ENCODE measurements at places on chromosomes 1 and 21. TPM values are rescaled to one million over a fixed set of nuclear protein-coding genes. Genes with fewer than 3 reads are reported as not detected.

DNA sequence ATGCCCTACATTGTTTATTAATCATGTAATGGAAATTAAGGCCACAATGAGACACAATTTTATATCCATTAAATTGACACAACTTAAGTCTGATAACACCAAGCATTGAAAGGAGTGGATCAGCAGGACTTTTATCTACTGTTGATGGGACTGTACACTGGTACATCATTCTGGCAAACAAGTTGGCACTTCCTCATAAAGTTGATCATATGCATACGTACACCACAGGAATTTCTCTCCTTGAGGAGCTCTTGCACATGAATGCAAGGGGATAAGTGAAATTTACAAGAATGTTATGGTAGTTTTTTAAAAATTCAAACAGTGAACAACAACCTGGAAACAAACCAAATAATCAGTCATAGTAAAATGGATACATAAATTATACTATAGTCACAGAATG lies 20.1 kb downstream of the RAVER2 start:
- no peak overlapping the region for H3K4me3 ChIP-seq

GRCh38 chr1:23727362-23727811 lies 15.9 kb upstream of the ELOA start:
- no peak for DNase-seq
- no peaks in the 10 kb centered on the region for H3K27me3 ChIP-seq

- peak overlapping the region; percentile 70 for H3K27ac ChIP-seq
- no peak for DNase-seq
- H3K4me3 ChIP-seq: no peak overlapping the region
- peaks cover 51% of the 10 kb centered on the region for H3K4me1 ChIP-seq
Measured at GRCh38 chr21:34869545-34869944, 179.6 kb downstream of the RUNX1 start.

Gene LEFTY1
- 0.24 TPM for total RNA-seq

DNA sequence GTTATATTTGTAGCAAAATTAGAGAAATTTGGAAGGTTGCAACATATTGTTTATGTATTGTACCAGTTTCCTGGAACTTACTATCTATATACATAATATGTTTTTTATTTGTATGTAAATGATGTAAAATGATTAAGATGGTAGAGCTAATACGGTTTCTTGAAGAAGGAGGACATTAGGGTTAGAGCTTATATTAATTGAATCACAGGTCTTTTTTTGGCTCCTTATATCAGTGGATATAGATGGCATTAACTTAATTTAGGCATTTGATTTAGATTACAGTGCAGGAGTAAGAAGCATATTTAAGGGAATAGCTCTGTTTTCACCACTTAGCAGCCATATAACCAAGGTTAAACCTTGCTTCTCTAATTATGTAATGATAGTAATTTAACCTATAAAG lies 357.7 kb downstream of the USP25 start:
- peaks cover 24% of the 10 kb centered on the region for H3K4me1 ChIP-seq
- H3K4me3 ChIP-seq: no peak overlapping the region
- no peak for DNase-seq
- H3K27me3 ChIP-seq: no peaks in the 10 kb centered on the region
- no peak overlapping the region for H3K27ac ChIP-seq

DNA sequence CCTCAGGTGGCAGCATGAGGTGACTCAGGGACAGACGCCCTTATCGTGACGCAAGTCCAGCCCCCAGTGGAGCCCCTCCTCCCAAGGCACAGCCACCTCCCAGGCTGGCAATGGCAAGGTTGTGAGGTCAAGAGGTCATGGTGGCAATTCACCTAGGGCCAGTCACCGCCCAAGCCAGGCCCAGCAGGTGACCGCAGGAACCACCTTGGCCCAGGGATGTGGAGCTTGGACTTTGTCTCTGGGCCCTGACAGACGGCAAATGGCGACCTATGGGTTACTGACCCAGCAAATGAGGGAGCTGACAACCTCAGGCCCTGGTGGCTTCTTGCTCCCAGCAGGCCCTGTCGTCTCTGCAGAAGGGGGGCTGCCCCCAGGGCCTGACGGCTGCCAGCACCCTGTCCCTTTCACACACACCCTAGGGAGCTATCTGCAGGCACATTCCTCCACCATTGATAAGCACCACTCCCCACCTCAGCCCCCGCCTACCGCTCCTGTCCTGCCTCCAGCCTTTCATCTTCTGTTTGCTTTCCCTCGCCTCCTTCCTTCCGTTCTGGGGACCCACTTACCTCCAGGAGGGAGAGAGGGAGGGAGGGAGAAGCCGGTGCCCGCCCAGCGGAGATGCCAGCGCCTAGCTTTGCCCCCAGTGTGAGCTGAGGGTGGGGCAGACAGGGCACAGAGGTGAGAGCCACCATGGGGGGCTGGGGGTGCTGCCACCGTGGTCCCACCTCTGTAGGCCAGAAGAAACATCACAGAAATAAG lies 12.1 kb downstream of the EPHA2 start:
- peak overlapping the region; percentile 48 for H3K27ac ChIP-seq

Gene KRTAP19-3
- total RNA-seq: not detected

Gene TMEM82
- not detected for total RNA-seq

DNA sequence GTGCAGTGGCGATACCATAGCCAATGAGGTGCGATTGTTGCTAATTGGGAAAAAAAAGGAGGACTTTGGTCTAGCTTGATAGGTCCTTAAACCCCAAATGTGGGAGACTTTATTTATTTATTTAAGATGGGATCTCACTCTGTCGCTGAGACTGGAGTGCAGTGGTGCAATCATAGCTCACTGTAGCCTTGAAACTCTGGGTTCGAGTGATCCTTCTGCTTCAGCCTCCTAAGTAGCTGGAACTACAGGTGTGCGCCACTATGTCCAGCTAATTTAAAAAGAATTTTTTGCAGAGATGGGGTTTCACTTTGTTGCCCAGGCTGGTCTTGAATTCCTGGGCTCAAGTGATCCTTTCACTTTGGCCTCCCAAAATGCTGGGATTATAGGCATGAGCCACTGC lies 24.0 kb upstream of the SRSF10 start:
- H3K27me3 ChIP-seq: peaks cover 10% of the 10 kb centered on the region
- DNase-seq: no peak
- peaks cover 23% of the 10 kb centered on the region for H3K4me1 ChIP-seq
- no peaks in the 10 kb centered on the region for H3K36me3 ChIP-seq
- H3K4me3 ChIP-seq: no peak overlapping the region

Gene ADAM30
- not detected for total RNA-seq

Gene NHLH1
- 0.31 TPM for total RNA-seq

DNA sequence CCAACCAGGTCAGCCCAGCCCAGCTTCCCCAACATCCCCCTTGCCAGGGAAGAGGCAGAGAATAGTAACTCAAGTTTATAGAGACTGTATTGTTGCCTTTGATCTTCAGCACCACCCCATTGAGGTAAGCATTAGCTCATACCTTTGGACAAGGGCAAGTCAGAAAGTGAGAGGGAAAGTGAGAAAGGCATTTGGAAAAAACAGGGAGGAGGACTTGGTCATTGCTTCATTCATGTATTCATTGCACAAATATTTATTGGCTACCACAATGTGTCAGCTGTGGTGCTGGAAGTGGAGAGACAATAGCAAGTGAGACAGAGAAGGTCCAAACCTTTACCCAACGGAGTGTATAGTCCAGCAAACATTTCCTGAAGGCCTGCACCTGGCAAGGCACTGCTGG lies 561.2 kb downstream of the KIF26B start:
- H3K27ac ChIP-seq: no peak overlapping the region
- H3K27me3 ChIP-seq: no peaks in the 10 kb centered on the region
- H3K4me3 ChIP-seq: no peak overlapping the region
- H3K36me3 ChIP-seq: no peaks in the 10 kb centered on the region

Gene ACBD6
- 66.6 TPM for total RNA-seq

Gene DENND1B
- 10.2 TPM for total RNA-seq

Gene SELENOF
- 206 TPM for total RNA-seq

Gene DAB1
- 0.27 TPM for total RNA-seq

Gene SH2D1B
- total RNA-seq: not detected

Gene OLFML2B
- total RNA-seq: 66.7 TPM

GRCh38 chr1:18373882-18374493 lies 106.7 kb upstream of the KLHDC7A start:
- DNase-seq: no peak
- no peaks in the 10 kb centered on the region for H3K36me3 ChIP-seq
- H3K4me3 ChIP-seq: no peak overlapping the region
- no peaks in the 10 kb centered on the region for H3K4me1 ChIP-seq
- H3K27me3 ChIP-seq: no peaks in the 10 kb centered on the region

DNA sequence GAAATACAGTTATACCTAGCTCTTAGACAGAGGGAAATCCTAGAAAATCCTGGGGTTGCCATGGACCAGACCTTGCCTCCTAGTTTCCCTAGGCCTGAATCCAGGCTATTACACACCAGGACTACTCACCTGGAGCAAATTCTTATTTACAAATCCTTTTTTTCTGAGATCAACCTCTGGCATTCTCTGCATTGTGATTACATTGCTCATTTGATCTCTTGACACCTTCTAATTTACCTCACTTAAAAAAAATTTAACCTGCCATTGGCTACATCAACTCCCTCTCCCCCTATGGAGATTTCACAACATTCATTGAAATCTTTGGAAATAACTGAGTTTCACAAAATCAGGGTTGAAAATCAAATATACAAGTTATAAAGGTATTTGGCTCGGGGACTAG lies 2.9 kb upstream of the C1orf105 start:
- H3K4me1 ChIP-seq: no peaks in the 10 kb centered on the region
- peaks cover 12% of the 10 kb centered on the region for H3K36me3 ChIP-seq
- H3K27me3 ChIP-seq: no peaks in the 10 kb centered on the region
- H3K4me3 ChIP-seq: no peak overlapping the region
- no peak for DNase-seq
- H3K27ac ChIP-seq: no peak overlapping the region

Gene PRELP
- total RNA-seq: 0.94 TPM
